ENCODE measurements at places on chromosomes 6 and 20.
A peak's percentile ranks its signal among the peaks of the same experiment; 100 is the strongest.

DNA sequence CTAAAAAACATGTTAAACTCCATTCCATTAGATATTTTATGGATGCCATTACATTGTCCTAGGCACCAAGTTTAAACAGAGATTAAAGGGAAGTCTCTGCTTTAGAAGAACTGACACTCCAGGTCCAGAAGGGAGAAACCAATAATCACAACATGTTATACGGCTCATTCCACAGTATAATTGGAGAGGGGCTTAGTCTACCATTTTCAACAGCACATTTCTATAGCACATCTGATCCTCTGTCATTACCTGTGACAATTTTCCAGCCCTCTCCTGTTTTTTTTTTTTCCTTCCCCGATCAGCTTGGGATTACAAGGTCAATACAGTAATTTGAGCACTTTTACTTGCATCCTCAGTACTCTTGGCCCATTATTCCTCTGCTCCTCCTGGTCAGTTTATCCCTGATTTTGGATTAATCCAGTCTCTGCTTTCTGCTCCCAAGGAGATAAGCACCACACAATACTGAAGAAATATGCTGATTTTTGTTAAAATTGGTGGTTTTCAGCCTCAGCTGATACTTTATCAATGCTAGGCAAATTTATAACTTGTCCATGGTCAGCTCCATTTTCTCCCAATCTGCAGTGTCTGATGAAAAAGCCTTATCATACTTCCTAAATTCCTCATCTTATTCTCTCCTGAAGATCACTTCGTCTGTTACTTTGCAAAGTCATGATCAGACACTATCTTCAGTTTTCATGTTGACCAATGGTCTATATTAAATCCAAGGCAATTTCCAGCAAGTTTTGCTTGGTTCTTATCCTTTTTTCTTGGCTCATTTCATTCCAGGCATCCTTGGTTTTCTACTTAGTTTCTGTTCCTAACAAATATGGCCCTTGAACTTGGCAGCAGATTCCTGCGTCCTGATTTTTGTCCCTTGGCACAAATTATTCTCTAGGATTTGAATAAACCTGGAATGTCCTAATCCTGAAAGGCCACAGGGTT lies 30.8 kb upstream of the SYNCRIP start:
- no peak for DNase-seq

GRCh38 chr6:136749359-136749997 lies 42.8 kb downstream of the MAP3K5 start:
- DNase-seq = no peak

DNA sequence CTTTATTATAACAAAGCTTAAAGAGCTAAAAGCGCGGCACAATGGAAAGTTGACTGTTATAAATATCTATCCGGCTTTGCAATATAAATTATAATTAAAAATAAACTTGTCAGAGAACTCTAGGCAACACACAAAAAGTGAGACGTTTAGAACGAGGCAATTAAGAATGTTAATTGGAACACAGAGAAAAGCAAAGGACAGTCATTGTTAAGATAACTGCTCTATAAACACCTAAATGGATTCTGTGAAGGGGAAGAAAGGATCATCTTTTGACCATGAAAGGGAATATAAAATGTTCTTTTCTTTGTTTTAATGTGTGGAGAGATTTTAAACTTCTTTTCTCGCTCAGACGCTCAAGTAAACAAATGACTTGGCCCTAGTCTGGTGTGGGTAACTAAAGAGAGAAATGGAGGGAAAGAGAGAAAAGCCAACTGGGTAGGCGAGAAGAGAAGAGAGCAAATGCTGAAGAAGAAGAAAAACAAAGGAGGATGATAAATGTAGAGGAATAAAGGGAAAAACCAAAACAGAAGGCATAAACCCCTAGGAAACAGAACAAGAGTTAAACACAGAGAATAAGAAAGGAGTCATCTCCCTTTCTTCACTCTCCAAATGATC lies 9.3 kb upstream of the SALL4 start:
- DNase-seq = no peak

GRCh38 chr6:89071036-89071435 lies 9.5 kb upstream of the PNRC1 start:
- DNase-seq = no peak

DNA sequence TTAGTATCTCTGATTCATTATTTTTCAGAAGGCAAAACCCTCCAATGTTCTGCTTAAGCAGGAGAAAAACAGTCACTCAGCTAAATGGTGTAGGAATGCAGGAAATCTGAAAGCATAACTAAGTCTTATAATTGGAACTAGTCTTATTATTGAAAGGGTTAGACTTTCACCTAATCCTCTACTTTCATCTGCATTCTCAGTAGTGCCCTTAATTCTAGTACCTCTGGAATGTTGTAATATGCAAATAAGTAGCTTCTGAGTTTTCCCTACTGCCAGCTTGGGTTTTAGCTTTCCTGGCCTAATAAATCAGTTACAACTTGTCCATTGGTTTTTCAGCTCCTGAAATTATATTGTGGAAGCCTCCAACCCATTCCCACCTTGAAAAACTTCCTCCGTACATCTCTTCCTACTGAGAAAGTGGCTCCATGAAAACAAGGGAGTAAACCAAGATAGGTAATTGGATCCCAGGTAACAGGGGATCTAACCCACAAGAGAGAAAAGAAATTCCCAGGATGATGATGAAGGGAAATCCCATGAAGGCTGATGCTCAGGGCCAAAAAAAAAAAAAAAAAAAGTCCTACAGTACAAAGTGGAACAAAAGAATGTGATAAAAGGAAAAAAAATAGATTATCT lies 147.0 kb downstream of the TBC1D32 start:
- DNase-seq = no peak

DNA sequence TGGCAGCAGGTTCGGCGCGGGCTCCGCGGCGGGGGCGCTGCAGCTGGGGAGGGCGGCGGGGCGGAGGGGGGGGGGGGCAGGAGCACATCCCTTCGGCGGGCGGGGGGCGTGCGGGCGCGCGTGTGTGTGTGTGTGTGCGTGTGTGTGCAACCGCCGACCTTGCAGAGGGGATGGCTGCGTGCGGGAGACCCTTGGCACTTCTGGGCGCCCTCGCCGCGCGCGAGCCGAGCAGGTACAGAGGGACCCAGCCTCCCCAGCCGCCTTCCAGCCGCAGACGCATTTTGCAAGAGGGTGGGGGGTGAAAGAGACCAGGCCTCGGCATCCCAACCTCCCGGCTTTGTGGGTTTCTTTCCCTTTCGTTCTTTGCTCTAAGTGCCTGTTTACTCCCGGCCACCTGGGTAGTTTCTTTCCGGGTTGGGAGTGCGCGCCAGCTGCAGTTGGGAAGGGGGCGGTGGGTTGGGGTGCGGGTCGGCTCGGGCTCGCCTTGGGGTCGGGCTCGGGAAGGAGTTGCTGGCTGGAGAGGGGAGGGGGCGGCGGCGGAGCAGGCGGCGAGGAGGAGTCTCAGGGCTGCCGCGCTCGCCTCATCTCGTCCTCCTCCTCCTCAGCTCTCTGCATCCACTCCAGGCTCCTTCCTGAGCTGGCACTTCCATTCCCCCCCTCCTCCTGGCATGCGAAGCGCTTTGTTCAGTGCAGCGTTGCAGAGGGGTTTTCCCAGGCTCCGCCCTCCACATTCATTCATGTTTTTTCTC lies 620 bp downstream of the HIVEP1 start:
- DNase-seq = peak; percentile 34

DNA sequence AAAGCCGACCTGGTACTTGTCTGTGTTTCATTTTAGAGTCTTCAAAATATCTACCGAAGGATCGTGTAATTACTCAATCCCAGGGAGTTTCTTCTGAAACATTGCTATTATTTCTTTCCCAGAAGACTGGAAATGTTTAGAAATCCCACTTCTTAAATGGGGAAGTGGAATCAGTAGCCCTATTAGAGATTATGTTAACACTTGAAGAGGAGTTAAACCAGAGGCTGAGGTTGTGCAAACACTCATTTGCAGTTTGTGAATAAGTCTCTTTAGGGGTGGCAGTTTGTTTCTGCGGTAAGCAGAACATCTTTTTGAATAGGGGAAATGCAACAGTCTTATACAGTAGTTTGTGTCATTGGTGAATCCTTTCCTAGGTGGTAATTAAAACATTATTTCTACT lies 21.3 kb downstream of the DSP start:
- DNase-seq = no peak

DNA sequence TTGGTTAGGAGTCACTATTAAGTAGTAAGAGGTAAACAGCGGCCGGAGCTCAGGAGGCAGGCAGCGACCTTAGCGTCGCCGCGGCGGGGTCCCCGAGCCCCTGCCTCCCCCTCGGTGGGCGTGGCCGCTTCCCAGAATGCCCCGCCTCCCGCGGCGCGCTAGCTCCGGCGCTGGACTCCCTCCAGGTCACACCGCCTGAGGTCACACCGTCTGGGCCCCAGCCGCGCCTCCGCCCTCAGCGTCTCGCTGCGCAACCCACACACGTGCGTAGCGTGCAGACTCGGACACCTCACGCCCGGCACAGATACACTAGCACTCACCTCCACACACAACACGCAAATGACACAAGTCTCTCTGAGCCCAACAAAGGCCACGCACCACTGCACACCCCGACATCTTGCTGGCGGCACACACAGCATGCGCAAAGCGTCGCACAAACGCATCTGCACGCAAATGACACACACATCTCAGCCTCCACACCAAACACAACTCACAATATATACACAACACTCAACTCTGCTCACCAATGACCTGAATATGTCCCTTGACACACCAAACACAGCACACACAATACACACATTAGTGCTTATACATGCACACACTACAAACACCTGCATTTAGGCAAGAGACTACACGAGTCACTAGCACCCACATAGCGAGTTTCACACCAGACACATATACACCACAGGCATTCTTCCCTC lies 17.6 kb upstream of the CDKN1A start:
- no peak for DNase-seq

DNA sequence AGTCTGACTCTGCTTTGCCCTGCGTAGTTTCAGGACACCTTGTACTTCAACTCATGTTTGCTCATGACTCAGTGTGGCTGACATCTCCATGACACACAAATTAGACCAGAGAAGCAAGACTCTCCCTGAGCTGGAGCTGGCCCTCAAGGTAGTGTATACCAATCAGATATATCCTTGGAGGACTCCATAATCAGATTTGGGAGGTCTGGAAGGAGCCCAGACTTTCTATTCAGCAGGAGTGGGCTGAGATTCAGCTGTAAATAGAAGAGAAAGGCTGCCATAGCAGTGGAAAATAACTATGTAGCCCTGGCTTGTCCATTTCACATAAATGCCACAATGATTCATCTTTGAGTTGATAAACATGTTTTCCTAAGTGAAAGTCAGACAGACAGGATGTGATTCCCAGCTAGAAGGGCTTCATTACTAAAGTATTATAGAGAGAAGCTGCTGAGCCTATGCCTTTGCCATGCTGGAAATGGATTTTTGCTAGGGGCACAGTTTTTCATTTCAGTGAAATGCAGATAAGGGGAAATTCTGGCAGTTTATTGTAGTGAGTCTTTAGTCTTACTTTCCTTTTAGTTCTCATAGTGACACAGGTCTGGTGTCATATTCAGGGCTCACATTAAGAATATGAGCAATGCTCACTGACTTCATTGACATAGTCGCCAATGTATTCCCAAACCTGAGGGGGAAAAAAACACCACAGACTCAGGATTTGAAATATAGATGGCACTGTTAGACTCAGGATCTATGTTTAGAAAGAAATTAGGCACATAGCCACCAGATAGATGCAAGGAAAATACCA lies 95.3 kb downstream of the CLVS2 start:
- no peak for DNase-seq

DNA sequence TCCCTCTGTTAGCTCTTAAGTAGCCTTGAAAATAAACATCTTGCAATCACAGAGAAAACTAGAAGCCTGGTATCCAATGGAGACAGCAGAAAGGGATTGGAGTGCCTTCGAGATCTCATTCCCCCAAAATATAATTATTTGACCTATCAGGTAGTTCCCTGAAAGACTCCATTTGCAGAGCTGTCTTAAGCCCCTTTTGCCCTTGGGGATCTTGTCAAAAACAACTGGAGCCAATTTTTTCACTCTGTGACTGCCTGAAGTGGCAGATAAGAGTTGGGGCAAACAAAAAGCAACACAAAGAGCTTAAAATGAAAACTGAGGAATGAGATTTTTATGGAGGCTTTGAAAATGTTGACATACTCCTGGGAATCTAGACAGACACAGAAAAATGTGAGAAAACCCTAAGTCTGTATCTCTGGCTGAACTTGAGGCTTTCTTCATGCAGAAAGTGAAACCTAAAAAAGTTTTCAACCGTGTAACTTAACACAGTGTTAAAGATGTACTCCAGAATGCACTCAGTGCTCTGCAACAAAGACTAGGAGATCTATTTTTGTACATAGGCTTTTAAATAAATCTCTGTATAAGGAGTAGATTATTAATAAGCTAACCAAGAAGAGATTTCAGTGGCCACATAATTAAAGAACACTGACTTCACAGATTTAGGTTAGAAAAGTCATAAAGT lies 971.1 kb upstream of the MAN1A1 start:
- no peak for DNase-seq

- DNase-seq = no peak
Measured at GRCh38 chr6:167098825-167099225, 24.1 kb upstream of the CCR6 start.

GRCh38 chr20:48787861-48788375 lies 39.9 kb downstream of the PREX1 start:
- no peak for DNase-seq

- DNase-seq = no peak
Measured at GRCh38 chr20:35767683-35768481, 3.9 kb upstream of the PHF20 start.

- no peak for DNase-seq
Measured at GRCh38 chr6:78611886-78612480, 255.4 kb upstream of the IRAK1BP1 start.

DNA sequence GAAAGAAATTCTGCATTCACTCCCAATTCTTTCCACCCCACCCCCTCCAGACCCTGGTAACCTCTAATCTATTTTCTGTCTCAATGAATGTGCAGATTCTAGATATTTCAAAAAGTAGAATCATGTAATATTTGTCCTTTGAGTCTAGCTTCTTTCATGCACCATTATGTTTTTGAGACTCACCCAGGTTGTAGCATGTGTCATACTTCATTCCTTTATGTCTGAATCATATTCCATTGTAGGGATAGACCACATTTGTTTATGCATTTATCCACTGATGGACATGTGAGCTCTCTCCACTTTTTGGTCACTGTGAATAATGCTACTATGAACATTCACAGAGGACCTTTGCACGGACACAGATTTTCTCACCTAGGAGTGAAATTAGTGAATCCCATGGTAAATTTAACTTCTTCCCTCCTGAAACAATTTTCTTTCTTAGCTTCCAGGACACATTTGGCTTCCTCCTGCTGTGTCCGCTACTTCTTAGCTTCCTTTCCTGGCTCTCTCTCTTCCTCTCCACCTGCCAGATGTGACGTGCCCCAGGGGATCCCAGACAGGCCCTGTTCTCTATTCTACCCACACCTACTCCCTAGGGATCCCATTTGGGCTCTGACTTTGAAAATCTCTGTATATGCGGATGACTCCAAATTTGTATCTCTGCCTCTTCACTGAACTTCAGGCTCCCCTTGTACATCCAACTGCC lies 24.1 kb upstream of the ARFGEF2 start:
- DNase-seq = no peak

Measured in activated gamma-delta T cell (primary cell).